ENCODE measurements at places on chromosomes 6 and 20.

DNA sequence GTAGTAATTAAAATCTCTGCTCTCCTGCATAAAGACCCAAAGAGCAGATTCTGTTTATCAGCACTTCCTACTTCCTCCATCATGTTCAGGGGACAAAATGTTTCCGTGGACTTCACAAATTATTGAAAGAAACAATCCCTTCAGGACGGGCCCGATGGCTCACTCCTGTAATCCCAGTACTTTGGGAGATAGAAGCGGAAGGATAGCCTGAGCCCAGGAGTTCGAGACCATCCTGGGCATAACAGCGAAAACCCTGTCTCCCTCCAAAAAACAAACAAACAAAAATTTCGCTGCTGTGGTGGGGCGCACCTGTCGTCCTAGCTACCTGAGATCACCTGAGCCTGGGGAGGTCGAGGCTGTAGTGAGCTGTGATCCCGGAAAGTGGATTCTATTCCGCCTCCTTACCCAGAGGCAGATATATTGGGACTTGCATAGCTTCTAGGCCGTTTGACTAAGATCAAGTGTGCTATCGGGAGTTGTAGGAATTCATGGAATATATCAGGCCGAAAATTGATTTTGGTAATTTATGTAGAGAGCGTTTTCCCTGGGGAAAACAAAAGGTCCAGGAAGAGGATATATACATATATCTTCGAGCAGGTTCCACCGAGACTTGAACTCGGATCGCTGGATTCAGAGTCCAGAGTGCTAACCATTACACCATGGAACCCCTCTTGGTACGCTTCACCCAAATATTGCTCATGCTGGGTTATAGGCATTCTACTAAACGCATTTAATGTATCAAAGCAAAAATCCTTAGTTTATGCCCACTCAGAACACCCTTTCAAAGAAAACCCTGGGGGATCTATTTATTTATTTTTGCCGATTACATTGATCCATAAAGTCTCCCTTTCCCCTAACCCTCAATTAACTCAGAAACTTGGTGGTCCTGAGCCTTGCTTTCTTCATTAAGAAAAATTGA, 74.5 kb upstream of the ZNF184 start:
- DNase-seq, result no peak

DNA sequence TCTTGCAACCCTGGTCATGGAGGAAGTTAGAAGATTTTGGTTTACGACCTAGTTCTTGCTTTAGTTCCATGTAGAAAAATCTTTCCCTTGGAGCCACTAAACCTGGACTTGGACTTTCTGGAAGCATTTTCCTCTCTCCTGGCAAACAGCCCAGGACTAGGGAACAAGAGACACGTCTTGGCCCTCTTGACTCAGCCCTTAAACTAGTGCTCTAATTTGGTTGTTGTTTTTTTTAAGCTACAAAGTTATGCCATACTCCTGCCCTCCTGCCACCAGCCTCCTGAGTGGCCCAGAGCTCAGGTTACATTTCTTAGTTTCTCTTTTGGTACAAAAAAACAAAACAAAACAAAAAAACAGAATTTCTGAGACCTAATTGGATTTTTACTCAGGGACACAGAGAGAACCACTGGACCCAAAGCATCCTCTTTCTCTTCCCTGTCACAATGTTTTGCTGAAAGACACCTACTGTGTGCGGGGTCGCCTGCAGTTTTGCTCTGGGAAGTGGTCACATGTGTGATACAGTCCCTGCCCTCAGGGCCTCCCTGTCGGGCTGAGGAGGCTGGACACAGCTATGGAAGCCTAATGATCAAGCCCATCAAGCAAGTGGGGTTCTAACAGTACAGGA, 32.3 kb upstream of the SCUBE3 start:
- DNase-seq, result no peak

DNA sequence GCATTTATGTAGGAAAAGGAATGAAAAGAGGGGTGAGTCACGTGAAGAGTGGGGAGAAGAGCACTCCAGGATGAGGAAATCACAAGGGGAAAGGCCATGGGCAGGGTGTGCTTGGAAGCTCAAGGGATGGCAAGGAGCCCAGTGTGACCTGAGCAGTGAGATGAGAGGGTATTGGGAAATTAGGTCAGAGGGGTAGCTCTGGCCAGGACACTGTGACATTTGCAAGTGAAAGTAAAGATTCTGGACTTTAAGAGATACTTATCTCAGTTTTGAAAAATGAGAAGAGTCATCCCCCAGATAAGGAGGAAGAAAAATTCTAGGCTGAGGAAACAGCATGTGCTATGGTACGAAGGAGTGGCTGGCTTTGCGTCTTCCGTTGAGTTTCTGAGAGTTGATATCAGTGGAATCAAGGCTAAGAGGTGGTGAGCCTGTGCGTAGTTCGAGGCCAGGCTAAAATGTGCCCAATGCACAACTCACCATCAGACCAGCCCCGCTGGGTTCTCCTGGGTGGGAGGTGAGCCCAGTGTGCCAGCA, 79.9 kb downstream of the GCLC start:
- DNase-seq, result no peak

DNA sequence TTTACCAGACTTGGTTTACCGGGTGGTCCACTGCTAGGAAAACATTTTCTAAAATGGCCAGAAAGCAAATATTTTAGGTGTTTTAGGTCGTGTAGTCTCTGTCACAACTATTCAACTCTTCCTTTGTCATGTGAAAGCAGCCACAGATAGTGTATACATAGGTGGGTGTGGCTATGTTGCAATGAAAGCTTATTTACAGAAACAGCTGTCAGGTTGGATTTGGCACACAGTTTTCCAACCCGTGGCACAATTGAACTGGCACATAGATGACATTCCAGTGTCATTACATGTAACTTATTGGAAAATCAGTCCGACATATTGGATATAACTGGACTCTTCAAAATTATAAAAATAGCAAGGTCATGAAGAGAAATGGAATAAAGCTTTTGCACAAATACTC, 68.9 kb upstream of the KCNQ5 start:
- DNase-seq, result no peak

- DNase-seq, result no peak
Measured at GRCh38 chr6:13924146-13924948, 405 bp upstream of the RNF182 start.

DNA sequence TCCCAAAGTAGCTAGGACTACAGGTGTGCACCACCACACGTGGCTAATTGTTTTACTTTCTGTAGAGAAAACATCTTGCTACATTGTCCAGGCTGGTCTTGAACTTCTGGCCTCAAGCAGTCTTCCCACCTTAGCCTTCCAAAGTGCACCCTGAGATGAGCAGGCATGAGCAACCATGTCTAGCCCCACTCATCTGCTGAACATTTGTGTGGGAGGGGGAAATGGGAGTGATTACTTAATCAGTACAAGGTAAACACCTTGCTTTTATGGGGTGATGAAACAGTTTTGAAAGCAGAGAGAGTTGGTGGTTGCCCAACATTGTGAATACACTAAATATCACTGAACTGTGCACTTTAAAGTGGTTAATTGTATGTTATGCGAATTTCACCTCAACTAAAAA, 5.3 kb downstream of the APMAP start:
- DNase-seq, result no peak

DNA sequence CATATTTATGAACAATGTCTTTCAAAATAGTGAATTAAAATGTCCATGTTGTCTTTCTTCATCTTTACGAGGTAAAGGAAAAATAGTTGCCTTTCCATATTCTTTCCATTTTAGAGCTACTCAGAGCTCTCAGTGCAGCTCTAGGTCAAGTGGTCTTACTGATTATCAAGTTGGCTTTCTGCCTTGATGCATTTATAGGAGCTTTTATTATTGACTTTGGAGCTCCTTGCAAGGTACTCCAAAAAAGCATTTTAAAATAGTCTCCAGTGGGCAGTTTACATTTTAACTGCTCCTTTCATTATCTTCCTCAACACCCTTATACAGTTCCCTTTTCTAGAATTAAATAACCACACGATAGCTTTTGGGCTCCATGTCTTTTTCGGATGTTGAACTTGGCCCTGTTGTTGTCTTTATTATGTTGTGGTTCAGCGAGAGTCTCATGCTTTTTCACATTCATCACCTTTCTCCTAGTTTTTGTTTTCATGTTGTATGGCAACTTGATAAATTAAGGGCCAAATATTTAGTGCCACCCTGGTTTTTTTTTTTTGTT, 122.9 kb downstream of the CLIC5 start:
- DNase-seq, result no peak

- DNase-seq, result no peak
Measured at GRCh38 chr6:26194816-26195375, 107.7 kb downstream of the HFE start.

All from stimulated activated CD8-positive, alpha-beta memory T cell treated with anti-CD3 and anti-CD28 coated beads, Interleukin-7, amount 100 ng/mL, for 4 hours (primary cell).